SK-N-SH treated with all-trans-retinoic acid at 6 μM for 48 hours (cell line): ENCODE measurements at places on chromosomes 5 and 9.
A peak's percentile ranks its signal among the peaks of the same experiment; 100 is the strongest.

- ATAC-seq: no peak
Measured at GRCh38 chr9:18018661-18019060, 439.8 kb downstream of the SH3GL2 start.

GRCh38 chr5:139692679-139693308, 44.6 kb downstream of the CXXC5 start:
- no peak for ATAC-seq

DNA sequence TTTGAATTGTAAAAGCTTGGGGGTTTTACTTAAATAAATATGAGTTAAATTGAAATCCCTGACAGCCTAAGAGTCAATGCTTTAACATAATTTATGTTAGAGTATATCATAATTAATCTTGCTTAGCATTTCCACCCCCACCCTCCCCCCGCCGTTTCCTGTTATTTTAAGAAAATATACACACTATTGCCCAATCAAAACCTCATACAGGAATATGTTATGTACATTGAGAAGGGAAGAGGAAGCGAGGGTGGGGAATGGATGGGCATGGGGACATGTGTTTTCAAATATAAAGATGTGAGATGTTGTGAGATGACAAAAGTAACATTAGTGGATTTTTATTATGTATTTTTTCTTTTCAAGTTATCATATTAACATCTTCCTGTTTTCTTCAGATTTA, 561.1 kb upstream of the MEF2C start:
- no peak for ATAC-seq

DNA sequence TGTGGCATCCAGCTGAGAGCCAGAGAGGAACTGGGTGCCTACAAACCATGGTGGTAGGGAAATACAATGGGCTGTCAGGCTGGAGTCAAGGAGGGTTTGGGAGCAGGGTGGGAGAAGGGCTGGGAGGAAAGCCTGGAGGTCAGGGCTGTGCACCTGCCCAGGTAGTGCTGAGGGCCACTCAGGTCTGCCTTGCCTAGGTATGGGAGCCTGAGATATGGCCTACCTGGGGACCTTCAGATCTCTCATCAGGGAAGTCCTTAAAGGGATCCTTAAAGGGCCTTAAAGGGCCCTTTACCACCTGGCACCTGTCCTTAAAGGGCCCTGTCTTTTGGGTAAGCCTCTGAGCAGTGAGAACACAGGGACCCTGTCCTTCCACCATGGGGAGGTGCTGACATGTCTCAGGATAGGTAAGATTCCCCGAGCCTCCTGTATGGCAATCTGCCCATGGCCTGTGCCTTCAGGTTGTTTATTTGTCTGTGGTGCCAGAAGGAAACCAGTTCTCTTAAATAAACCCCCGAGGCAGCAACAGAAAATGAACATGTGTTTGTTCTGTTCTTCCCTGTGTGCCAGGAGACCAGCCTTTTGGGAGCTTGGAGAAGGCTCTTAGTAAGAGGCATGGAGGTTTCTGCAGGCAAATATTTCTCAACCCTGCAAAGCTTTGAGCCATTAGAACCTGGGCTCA, 23.3 kb downstream of the SLC25A48 start:
- no peak for ATAC-seq

GRCh38 chr5:77302247-77302646, 91.8 kb downstream of the PDE8B start:
- ATAC-seq: no peak

GRCh38 chr9:127281891-127282290, 17.3 kb downstream of the GARNL3 start:
- ATAC-seq: no peak; the same call in 2 of the 3 replicates

GRCh38 chr5:22242532-22242931, 610.6 kb downstream of the CDH12 start:
- peak; percentile 61 for ATAC-seq

DNA sequence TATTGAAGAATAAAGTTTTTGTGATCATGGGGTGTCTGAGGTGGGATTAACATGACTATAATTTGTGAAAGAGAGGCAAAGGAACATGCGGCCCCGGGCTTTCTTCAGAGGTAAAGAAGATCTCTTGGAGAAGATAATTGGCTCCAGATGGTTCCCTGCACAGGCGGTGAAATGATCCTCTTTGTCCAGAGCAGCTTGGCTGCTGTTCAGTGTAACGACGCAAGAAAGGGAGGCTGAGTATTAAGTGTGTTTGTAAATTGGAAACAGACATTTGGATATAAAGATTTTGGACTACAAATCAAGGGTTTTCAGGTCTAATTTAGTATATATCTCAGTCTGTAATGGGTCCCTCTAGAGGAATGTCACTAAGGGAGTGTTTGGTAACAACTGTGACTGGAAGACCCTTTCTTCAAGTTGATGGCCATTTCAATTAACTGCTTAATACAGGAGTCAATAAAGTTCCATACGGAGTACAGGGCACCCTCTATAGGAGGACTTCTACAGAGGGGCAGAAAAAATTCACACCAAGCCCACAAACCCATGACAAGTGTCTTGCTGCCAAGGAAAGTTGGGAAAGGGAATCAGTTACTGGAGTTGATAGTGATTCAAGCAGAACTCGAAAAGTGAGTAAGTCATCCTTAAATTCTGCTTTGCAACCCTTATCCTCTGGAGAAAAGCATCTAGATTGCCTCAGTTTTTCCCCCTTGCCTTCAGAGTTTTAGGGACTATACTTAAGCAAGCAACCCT, 4.1 kb downstream of the EQTN start:
- peak; percentile 100 for ATAC-seq
